ENCODE measurements at places on chromosomes 12 and 14.

- DNase-seq = no peak
Observed at GRCh38 chr12:122064780-122065588, 13.6 kb upstream of the MLXIP start.

DNA sequence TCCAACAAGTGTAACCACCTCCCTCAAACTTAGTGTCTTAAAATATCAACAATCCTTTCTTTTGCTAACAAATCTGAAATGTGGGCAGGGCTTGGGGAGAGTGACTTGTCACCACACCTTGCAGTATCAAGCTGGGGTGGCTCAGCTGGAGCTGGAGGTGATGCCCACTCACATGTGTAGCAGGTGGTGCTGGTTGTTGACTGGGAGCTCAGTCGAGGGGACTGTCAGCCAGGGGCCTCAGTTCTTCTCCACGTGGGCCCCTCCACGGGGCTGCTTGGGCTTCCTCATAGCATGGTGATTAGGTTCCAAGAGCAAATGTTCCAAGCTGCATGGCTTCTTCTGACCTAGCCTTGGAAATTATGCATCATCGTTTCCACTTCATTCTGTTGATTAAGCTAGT lies 32.6 kb upstream of the ESRRB start:
- no peak for DNase-seq

DNA sequence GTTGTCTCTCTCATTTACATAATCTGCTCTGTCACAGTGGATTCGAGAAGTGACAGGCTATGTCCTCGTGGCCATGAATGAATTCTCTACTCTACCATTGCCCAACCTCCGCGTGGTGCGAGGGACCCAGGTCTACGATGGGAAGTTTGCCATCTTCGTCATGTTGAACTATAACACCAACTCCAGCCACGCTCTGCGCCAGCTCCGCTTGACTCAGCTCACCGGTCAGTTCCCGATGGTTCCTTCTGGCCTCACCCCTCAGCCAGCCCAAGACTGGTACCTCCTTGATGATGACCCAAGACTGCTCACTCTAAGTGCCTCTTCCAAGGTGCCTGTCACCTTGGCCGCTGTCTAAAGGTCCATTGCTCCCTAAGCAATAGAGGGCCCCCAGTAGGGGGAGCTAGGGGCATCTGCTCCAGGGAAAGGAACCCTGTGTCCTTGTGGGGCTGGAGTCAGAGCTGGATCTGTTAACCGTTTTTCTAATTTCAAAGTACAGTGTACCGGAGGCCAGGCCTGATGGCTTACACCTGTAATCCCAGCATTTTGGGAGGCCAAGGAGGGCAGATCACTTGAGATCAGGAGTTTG lies 5.1 kb downstream of the ERBB3 start:
- DNase-seq = no peak

GRCh38 chr14:79515158-79515557 lies 696.1 kb downstream of the DIO2 start:
- DNase-seq = no peak

DNA sequence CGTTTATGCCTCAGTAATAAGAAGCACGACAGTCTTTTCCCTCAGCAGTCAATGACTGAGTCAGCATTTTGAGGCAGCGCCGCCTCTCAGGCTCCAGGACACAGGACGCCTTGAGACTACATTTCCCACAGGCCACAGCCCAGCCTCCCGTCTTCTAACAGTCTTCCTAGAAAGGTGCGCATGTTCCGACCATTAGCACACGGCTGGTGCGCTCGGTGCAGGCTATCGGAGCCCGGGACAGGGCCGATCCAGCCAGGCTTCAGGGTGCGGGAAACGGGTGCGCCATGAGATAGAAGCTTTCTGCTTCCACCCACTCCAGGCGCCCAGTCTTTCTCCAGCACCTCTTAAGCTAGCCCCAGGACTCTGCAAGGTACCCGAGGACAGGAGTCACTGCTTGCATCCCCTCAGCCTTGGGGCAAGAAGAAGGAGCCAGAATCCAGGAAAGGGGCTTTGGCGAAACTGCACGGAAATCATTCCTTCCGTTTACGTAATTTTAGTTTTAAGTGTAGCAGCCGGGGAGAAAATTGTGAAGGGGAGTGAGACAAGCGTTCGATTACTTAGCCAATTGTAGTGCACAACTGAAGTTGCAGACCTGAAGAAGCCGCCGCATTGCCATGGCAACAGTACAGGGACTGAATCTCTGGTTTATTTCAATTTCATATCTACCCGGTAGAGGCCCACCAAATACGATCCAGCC lies 54.0 kb downstream of the ZNF641 start:
- DNase-seq = peak; percentile 72

DNA sequence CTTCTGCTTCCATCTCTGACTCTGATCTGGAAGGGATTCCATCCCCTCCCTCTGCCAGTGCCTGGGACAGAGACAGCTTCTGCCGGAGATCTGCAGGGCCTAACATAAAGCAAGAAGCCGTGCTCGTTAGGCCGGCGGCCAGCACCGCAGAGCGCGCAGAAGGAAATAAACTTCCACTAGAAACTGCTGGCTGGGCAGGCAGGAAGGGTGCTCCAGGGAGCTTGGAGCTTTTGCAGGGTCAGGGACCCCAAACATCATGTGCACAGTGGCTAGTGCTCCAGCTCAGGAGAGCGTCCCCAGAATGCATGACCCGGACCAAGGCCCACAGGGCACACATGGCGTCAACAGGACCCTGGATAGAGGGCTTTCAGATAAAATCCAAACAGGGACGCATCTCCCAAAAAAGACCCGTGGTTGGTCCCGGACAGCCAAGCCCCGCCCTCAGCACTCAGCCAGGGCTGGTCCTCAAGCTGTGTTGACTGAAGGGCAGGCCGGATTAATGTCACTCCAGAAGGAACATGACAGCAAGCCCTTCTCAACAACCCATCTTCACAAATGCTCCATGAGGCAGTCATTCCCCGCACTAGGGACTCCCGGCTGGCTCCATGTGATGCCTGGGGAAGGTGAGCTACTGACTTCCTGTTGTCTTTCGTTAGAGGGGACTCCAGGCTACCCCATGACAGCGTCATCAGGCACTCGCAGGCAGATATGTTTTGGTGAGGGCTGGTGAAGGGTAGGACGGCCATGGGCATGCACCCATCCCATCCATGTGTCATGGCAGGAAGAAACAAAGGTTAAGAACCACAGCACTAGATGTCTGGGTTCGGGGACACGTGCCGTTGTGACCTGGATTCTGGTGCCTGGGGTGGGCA lies 121.5 kb downstream of the CALM1 start:
- DNase-seq = no peak

DNA sequence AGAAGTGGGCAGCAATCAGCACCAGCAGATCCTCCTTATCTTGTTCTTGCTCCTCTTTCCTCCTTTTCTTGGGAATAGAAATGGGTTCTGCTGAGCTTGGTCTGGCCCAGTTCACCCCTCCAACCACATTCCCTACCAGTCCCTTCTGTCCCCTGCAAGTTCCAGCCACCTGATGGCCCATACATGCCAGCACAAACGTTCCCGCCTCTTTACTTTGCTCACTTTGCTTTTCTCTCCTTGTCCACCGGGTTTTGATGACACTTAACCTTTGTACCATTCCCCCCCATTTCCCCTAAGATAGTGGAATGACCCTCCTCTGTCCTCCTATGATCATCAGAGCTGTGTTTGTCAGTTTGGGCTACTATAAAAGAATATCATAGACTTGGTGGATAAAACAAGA lies 23.4 kb upstream of the EML1 start:
- no peak for DNase-seq

Data from nucleus accumbens (tissue), 56 donors.